ENCODE measurements at places on chromosomes 6 and 20.

DNA sequence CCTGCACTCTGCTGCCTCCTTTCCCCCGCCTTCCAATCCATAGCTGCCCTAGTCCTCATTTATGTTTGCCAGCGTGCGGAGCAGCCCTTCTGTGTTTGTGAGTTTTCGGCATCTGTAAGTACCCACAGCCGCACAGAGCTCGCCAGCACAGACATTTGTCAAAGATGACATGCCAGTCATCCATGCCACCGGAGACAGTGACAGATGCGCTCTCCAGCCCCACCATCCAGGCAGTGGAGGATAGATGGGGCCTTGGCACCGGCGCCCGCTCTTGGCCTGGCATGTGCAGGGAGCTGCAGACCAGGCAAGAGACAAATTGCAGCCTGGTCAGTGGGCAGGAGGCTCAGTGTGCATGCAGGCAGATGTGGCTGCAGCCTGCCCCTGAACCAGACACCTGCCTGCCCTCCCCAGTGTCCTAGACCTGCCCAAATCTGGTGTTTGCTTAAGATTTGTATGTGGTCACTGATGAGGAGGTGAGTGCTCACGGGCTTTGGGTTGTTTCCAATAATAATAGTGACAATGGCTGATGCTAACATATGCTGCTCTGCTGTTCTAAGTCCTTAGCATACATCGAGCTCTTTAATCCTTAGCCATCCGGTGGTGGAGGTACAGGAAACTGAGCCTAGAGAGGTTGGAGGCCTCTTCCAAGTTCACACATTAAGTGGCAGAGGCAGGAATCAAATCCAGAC is 78.1 kb downstream of the UNC5CL start:
- DNase-seq: no peak

DNA sequence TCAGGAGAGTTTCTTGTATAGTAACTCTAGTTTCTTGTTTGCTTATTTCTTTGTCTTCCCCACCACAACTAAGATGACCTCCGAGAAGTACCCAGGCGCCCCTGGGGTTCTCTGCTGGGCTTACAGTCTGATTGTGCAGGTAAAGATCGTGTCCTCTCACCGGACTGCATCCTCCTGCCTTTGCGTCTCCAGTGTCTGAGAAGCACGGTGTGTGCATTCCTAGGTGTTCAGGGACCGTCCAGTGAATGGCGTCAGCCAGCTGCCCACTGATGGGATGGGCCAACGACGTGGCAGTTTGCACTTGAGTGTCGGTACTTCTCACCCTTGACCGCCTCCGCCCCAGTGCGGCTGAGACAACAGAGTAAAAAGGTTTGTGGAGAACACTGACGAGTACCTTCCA is 56.0 kb upstream of the NFATC2 start:
- no peak for DNase-seq

GRCh38 chr20:24535941-24536730 is 66.7 kb downstream of the SYNDIG1 start:
- no peak for DNase-seq

- DNase-seq: no peak
Observed at GRCh38 chr6:71279321-71279720, 9.3 kb upstream of the OGFRL1 start.

DNA sequence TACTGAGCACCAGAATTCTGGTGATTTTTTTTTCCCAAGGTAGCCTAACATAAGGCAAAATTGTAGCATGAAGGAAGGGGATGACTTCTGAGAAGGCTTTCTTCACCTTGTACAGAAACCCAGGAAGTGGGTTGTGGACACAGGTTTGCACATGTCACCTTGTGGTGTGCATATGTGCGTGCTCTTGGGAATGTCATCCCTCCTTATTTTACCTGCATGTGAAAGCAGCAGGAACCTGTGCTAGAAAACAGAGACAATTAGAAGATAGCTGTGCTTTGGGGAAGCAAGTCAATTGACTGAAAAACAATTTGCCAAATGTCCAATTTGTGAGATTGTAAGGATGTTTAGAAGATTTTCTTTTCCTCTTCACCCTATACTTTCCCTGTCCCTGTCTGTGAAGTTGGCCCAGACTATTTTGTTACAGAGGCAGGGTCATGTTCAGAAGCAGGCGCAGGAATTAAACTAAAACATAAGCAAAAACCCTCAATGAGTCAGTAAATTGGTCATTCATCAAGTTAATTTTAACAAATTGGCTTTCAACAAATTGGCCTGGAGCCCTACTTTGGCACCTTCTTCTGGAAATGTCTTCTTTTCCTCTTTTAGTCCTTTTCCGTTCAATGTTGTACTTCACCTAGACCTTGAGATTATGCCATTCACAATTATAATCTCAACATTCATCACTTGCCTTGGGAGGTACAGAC is 261.2 kb downstream of the ADGB start:
- DNase-seq: no peak

DNA sequence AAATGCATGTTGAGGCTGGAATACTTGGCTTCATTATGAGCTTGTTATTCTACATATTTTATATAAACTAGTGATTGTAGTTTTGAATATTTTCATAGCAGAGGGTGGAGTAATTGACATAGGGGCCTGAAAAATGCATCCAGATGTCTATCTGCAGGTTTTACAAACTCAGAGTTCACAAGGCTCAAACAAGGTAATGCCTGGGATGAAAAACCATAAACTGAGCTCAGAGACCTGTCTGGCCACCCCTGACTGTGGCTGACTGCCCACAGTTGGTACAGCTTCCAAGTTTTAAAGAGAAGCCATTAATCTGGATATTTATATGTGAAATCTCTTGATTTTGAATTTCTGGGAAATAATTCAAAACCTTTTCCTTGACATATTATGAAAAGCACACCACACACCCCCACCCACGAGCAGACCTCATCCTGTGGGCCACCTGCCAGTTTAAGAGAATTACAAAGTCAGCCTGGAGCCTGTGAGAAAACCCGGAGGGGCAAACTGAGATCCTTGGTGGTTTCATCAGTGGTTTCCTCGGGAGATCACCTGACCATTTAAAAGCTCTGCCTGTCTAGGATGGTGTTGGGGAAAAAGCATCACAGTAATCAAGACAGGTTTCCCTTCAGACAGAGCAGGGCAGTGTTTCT is 230.1 kb downstream of the SAMD5 start:
- no peak for DNase-seq

GRCh38 chr6:157625764-157626163 is 197.3 kb upstream of the SNX9 start:
- no peak for DNase-seq

DNA sequence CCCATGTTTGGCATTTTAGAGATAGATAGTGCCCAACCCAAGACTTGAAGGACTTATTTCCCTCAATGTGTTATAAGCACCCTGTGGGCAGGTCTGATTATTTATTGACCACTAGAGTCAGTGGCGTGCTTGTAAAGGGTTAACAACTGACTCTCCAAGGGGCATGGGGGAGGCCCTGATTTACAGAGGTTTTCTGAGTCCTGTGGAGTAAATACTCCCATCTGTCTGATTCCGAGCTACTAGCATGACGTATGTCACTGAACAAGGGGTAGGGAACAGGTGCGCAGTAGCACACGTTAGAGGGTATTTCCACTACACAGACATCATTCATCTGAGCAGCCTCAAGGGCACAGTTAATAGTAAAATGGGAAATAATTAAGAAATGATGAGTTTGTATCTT is 17.4 kb upstream of the TRAM2 start:
- DNase-seq: no peak

GRCh38 chr6:75896526-75896925 is 147.5 kb downstream of the MYO6 start:
- no peak for DNase-seq

DNA sequence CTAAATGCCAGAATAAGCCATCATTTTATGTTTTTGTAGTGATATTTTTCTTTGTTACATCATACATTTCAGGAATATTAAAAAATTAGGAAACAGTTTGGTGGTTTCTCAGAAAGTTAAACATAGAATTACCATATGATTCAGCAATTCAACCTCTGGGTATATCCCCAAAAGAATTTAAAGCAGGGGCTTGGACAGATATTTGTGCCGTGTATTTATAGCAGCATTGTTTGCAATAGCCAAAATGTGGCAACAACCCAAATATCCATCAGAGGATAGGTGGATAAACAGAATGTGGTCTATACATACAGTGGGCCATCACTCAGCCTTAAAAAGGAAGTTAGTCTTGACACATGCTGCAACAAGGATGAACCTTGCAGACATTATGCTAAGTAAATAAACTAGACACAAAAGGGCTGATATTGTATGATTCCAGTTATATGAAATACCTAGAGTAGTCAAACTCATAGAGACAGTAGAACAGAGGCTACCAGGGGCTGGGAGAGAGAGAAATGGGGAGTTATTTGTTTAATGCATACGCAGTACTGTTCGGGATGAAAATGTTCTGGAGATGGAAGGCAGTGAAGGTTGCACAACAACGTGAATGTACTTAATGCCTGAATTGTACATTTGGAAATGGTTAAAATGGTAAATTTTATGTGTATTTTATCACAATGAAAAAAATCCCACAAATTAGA is 18.9 kb upstream of the TRAF3IP2 start:
- DNase-seq: no peak

DNA sequence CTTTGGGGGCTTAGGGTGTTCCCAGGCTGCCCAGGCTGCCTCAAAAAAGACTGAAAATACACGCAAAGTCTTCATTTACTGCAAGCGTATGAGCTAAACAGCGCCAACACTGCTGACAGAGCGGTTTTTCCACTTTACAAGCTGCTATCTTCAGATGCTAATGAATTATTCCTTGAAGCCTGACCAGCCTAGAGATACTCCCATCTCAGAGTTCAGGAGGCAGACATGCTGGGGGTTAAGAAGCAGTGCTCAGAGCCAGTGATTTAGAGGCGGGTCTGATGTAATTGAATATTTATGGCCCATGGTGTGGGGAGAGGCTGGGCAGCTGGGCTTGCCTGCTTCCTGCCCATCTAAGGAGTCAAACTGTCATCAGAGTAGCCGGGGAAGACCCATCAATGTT is 241.4 kb downstream of the SLC24A3 start:
- no peak for DNase-seq

DNA sequence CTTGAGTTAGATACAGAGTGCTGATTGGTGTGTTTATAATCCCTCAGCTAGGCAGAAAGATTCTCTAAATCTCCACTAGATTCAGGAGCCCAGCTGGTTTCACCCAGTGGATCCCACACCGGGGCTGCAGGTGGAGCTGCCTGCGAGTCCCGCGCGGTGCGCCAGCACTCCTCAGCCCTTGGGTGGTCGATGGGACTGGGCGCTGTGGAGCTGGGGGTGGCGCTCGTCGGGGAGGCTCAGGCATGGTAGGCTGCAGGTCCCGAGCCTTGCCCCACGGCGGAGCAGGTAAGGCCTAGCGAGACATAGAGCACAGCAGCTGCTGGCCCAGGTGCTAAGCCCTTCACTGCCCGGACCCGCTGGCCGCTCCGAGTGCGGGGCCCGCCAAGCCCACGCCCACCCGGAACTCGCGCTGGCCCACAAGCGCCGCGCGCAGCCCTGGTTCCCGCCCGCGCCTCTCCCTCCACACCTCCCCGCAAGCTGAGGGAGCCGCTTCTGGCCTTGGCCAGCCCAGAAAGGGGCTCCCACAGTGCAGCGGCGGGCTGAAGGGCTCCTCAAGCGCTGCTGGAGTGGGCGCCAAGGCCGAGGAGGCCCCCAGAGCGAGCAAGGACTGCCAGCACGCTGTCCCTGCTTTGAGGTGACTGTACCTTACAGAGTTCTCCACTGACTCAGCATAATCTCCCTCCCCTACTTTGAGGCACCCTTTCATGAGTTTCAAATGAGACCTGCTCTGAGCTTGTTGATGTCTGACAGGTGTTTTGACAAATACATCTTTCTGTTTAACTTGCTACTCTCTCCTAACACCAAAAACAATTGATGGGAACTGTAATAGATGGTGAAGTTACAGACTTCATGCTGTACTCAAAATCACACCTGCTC is 3.9 kb upstream of the SSR1 start:
- DNase-seq: no peak

DNA sequence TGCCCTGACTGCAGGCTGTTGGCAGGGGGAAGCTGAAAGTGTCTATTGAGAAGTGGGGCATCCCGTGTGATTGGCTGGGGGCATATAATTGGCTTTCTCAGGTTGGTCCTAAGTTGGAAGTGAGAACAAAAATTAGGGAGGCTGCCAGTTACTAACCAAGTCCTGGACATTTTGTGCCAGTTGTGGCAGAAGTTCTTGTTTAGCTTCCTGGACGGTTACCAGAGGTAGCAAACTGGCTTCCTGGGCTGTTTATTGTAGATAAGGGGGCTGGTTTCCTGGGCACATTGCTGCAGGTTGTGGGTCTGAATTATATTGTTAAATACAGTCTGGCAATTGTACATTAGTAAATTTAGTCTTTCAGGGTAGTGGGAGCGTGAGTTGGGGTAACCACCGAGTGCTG is 50.6 kb upstream of the SLC2A12 start:
- DNase-seq: no peak

DNA sequence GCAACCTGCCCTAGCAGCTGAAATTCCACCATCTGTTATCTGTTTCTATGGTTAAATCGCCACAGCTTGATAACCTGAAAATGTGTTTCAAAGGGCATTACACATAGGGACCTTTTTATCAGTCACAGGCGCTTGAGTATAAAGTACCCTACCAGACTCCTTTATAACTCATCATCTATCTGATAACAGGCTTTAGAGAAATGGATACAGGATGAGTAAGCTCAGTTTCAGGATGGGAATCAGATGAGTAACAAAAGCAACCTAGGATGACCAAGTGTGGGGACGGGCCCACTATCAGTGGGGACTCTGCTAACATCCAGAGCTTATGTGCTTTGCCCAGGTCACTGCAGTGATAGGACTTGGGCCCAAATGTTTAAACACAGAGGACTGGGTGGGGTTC is 75.6 kb downstream of the PRND start:
- DNase-seq: no peak

DNA sequence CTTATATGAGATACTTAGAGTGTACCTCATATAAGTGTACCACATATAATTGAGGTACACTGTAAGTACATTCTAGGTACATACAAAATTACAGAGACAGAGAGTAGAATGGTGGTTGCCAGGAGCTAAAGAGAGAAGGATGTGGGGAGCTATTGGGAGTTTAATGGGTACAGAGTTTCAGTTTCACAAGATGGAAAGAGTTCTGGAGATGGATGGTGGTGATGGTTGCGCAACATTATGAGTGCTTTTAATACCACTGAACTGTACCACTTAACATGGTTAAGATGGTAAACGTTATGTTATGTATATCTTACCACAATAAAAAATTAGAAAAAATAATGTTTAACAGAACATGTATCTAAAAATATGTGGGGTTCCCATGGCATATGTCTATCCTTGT is 69.4 kb downstream of the PRND start:
- DNase-seq: no peak

Measured in stimulated activated CD8-positive, alpha-beta memory T cell treated with anti-CD3 and anti-CD28 coated beads, Interleukin-2, amount 100 ng/mL, for 1 hour (primary cell).